Stimulated activated CD4-positive, alpha-beta T cell treated with anti-CD3 and anti-CD28 coated beads, TNF-alpha, amount 100 ng/mL, for 48 hours (primary cell): ENCODE measurements at places on chromosomes 6 and 20.

GRCh38 chr6:168022488-168023321 is 25.2 kb downstream of the KIF25 start:
- no peak for DNase-seq

GRCh38 chr20:54208548-54209176 is 775 bp downstream of the PFDN4 start:
- no peak for DNase-seq

DNA sequence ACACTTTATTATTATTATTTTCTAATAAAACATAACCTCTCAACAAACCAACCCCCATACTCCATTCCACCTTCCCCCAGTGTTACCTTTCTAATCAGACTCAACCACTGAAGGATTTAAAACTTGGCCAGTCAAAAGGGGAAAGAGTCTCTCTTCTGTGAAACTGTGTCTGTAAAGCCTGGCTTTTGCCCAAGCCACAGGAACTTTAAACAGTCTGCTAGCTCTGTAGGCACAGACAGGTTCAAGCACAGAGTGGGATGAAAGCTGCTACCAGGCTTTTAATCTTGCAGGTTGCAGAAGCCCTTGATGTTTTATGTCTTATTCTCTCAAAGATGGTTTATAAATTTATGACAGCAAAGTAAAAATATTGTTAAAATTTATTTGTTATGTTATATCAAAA is 585.7 kb downstream of the TENT5A start:
- DNase-seq, result no peak

GRCh38 chr6:36039112-36039511 is 11.5 kb downstream of the MAPK14 start:
- no peak for DNase-seq

GRCh38 chr6:155201461-155202226 is 62.2 kb upstream of the CLDN20 start:
- DNase-seq, result no peak

GRCh38 chr20:32057656-32058184 is 5.7 kb downstream of the HCK start:
- no peak for DNase-seq

DNA sequence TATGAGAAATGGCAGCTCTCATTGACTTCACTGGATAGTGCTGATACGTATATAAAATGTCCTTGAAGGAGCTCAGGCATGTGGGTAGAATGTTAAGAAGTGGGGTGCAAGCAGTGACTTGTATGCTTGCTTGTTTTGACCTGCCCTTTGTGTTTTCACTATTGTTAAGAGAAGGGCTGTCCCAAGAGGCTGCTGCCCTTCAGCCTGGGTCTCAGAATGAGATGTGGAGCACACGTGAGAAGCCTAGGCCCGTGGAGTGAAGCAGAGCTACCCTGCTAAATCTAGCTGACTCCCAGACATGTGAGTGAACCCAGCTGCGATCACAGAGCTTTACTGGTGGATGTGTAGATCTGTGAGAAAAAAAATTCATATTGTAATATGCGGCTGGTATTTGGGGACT is 305.3 kb upstream of the RGS17 start:
- DNase-seq, result no peak

DNA sequence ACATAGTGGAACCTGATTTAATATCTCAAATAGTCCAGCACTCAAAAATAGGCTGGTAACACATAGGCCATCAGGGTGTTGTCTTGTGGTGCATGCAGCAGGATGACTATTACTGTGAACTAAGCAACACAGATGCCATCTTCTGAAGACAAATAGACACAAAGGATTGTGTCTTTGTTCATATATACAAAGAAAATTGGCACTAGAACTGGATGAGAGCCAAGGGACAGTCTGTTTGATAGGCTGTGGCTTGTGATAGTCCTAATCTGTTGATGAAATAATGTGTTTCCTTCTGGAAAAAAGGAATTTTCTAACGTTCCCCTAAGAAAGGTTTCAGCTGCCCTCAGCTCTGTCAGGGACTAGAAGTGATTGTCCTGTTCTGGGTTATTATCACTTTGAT is 129.8 kb downstream of the TPBG start:
- DNase-seq, result no peak

DNA sequence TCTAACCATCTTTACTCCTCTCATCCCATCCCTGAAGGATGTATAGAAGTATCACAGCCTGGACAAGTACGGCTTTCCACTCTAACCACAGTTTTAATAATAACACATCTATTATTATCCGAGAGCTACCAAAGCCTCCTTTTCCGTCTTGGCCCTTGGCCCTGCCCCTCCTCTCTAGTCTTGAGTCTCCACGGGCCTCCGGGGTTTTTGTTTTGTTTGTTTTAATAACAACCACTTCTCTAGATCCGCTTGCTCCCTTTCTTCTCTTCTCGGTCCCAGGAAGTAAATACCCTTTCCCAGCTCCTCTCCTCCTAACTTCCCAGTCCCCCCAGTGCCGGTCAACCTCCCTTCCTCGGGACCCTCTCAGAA is 661 bp downstream of the LCA5 start:
- no peak for DNase-seq

DNA sequence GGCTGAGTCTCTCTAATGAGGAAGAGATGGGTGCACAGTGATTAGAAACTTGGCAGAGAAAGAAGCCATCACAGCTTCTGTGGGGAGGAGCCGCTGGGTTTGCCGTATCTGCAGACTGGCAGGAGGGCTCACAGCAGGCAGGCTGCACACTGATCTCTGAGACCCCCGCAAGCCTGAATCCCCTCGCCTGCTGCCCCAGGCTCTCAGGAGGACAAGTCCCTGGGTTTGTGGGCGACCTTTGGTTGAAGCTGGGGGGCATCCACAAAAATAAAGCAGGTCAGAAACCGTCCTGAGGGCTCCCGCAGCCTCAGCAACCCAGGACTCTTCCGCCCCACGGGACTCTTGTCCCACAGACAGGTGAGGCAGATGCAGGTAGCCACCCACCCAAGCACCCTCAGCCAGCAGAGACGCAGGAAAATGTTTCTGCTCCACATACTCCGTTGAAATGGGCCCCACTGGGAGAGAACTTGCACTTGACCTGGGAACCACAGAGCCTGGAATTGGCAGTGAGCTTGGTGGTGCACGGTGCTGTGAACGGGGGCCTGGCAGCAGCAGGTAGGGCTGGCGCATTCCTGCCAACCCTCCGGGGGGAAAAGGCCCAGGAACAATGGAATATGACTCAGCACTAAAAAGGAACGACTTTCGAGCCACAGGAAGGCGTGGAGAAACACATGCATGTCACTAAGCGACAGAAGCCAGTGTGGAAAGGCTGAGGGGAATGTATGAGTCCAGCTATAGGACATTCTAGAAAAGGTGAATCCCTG is 89.9 kb downstream of the YTHDF1 start:
- no peak for DNase-seq

GRCh38 chr6:14361297-14361696 is 243.7 kb downstream of the CD83 start:
- no peak for DNase-seq
